ENCODE measurements at places on chromosomes 7 and 10.

- DNase-seq, result no peak
Measured at GRCh38 chr10:5632446-5632845, 33.9 kb downstream of the ASB13 start.

DNA sequence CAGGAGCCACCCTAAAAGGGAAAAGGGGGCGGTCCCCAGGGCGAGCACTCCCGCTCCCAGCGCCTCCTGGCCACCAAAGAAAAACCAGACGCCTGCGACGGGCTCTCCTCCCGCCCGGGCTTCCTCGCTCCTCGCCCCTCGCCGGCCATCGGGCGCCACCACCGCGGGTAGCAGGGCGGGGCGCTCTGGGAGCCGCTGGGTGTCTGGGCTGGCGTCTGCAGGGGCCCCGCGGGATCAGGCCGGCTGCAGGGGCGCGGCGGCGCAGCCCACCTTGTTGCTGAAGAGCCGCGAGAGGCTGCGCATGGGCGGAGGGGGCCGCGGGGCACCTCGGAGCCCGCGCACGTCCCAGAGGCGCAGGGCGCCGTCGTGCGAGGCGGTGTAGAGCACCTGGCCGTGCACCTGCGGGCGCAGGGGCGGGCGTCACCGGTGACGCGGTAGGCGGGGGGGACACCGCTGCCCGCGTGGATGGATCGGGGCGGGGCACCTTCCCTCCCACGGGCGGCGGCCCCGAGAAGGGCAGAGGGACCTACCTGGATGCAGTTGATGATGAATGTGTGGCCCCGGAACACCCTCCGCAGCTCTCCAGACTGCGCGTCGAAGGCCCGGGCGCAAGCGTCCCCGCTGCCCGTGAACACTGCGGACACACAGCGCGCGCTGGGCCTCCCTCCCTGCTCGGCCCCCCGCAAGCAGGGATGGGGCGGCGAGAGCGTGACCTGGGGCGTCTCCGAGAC is 28.3 kb downstream of the WDR86 start:
- no peak for DNase-seq

DNA sequence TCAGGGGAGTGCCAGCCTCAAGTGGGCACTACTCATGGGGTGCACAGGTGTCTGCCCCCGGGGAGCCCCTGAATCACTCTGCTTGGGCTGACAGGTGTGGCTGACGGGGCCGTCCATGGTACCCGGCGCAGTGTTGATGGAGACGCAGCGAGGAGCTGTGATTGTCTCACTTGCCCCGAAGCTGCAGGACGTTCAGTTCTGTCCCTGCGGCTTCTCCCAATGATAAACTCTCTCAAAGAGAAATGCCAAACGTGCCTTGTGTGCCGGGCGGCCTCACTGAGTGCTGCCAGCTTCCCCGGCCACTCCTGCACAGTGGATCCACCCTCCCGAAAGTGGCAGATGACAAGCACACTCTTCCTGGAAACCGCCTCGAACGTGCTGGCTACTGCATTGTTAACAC is 203.2 kb downstream of the DNAJB6 start:
- no peak for DNase-seq

DNA sequence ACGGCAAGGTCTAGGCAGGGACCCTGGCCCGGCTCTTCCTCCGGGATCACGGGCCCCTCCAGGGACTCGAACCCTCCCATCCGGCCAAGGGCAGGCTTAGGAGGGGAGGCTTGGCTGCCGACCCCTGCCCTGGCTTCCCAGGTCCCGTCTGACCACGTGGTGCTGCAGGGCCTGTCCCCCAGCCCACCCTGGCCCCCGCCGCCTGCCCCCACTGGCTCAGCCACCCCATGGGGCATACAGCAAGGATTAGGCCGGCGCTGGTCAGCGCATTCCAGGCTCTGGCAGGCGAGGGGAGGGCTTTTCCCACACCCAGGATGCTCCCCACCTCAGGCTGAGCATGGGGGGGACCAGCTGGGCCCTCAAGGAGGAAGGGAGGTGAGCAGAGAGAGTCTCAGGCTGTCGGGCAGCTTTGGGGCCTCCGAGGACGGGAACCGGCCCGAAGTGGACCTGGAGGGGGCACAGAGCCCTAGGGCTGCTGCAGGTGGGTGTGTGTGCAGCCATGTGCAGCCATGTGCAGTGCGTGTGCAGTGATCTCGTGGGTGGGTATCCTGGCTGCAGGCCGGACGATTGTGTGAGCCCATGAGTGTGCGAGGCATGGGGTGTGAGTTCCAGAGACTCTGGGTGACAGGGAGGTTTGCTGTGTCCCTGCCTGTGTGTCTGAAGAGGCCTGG is 713 bp upstream of the GRIFIN start:
- DNase-seq, result no peak

- no peak for DNase-seq
Measured at GRCh38 chr10:68665841-68666240, 55.2 kb upstream of the CCAR1 start.

GRCh38 chr10:69009360-69009759 is 20.8 kb downstream of the KIFBP start:
- peak; percentile 29 for DNase-seq

DNA sequence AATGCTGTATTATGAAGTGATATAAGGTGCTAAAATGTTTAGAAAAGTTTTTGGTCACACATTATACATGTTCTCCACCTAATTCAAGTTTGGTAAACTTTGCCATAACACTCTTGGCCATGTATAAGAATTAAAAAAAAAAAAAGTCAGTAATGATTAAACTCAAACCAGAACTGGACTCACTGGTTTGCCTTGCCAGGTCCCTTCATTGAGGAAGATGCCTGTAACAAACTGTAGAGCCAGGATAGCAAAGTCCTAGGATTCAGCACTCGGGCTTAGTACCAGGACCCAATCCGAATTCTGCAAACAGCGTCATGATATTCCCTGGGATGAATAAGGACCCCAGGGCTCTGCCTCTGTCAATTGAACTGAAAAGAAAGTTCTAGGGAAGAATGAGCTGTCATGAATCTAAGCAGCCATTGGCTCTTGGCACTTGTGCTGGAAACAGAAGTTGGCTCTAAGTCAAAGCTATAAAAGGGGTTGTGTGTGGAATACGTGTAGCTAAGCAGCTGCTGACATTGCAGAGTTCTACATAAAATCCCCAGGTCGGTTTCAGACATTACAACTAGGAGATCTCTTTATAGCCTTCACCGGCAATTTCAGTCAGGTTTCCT is 216.9 kb downstream of the C7orf25 start:
- peak; percentile 66 for DNase-seq

GRCh38 chr7:41886901-41887311 is 184.0 kb upstream of the INHBA start:
- peak; percentile 70 for DNase-seq

All from left lung (tissue), 14 donors.